ENCODE measurements at places on chromosomes 11 and 22.

DNA sequence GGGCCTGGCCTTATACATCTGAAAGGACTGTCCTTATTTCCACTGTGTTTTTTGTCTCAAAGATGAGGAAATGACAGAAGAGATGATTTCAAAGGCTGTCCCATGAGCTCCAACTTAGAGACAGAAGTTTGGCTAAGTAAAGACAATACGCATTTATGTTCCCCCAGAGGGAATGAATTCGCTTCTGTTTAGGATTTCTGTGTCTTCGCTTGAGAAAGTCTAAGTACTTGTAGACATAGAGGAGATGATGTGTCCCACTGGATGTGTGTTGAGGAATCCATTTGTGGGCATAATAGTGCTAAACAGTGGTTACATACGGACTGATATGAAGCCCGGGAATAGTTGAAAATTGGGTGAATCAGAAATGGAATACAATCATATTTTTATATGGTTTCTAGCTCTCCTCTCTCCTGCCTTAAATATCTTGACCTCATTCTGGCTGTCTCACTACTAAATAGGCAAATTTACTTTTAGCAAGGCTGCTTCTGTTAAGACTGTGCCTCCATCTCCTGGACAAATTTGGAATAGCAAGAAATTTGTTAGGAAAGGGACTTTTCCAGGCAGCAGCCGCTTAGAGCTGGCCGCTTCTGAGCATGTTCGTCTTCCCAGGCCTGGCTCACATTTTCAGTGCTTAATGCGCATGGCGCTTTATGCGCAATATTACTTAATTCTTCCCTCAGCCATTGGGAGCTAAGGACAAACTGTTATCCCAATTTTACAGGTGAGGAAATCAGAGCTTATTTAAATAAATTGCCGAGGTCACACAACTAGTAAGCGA, 1.9 kb upstream of the PEX26 start:
- DNase-seq, result peak; percentile 74

DNA sequence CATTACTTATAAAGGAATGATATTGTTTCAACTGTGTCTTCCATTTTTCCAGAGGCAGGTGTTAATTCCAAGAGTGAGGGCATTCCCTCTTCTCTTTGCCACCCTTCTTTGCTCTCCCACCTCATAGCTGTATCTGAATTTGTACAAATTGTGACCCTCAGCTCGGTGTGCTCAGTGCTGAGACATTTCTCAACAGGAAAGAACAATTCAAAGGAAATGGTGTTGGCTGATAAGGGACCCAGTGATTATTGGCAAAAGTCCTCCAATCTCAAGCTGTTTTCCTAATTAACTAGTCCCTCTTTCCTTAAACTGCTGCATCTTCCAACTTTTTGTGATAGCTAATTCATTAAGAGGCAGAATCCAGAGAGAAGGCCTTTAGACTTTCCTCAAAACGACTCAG, 408.9 kb upstream of the SYN3 start:
- no peak for DNase-seq

DNA sequence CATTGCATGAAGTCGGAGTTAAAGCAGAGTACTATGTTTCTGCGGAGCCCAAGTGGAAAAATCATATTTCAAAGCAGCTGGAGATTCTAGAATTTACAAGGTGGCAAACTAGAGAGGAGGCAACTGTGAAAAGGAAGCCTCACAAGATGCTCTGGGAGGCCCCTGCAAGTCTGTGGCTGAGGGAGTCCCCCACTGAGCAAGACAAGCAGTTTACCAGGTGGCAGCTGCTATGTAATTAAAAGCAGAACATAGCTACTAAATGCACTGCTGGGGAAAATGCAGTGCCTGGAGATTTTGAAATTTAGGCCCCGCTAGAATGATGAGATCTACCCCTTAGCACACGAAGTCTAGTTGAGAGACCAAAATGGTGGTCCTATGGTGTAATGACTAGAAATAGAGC, 728.0 kb downstream of the OPCML start:
- DNase-seq, result no peak

DNA sequence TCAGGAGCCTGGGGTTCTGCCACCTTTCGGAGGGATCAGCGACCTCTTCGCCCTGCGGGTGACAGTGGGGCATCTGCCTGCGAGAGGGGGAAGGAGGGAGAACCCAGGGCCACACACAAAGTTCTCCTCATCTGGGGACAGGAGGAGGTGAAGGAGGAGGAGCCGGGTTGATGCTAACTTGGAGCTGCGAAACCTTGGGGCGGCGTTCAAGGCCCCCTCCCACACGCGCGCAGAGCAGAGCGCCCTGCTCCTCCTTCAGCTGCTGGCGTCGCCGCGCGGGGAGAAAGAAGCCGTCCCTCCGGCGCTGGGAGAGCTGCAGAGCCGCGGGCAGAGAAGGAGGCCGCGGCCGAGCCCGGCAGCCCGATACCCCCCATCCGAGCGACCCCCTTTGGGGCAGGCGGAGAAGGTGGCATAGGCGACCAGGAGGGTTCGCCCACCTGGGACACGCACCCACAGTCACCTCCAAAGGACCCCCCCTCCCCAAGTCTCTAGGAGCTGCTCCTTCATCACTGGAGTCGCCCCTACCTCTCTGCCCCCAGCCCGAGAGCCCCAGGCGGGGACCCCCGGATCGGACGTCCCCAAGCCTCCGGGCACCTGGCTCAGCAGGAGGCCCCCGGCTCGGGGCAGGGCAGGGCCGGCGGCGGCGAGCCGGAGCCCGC, at the start of gene RASD2:
TSS of gene RASD2 (plus strand) at position 237 of the 659 bp plus-strand sequence. CDS start 5,979 bp downstream, outside the sequence.
- DNase-seq, result no peak

DNA sequence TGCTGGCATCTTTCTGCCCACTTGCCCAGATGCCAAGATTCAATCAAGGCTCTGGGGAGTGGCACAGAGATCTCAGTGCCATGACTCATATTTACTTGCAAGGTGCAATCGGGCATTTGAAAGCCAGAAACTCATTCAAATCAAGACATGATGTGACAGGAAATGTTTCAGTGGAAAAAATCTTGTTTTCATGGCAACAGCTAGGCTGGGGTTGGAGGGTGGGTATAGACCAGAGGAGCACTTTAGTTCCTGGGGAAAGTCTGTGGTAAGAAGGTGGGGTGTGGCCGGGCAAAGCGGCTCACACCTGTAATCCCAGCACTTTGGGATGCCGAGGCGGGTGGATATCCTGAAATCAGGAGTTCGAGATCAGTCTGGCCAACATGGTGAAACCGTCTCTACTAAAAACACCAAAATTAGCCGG, 1.2 kb downstream of the MAJIN start:
- DNase-seq, result no peak

DNA sequence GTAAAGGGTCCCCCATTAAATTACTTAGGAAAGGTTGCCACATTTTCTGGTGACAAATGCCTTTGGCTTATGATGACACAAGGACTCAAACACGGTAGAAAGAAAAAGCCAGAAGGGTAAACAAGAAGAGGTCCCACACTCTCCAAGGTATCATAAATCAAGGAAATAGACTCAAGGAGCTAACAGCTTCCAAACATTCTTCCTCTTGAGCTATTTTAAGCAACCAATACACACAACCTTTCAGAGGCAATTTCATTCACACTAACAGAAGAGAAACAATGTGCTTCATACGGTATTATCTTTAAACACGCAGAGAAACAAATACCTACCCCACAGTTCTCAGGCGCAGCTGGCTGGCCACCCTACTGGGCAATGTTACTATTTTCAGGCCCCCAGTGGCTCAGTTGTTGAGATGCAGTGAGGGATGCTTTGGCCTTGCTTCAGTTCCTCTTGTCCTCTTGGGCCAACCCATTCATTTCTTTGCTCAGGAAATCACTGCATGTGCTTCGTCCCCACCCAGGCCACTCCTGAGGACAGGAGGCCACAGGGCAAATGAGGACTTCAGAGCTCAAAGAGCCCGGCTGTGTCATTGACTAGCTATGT, 15.8 kb downstream of the ABTB2 start:
- no peak for DNase-seq

GRCh38 chr11:72026090-72026489, 27.4 kb downstream of the IL18BP start:
- no peak for DNase-seq

- no peak for DNase-seq
These were observed 1.2 kb upstream of the DERL3 start for GRCh38 chr22:23840026-23840425.

- no peak for DNase-seq
These were observed 28.2 kb downstream of the CARD18 start for GRCh38 chr11:105111145-105111944.

- DNase-seq, result no peak
These were observed 41.7 kb upstream of the SEZ6L start for GRCh38 chr22:26127556-26127955.

- DNase-seq, result no peak
These were observed 37.3 kb upstream of the CCDC134 start for GRCh38 chr22:41762980-41763779.
